NCI-H510A treated with DMSO at 0.1 percent for 48 hours (cell line): ENCODE measurements at places on chromosomes 16 and 17.
A peak's percentile ranks its signal among the peaks of the same experiment; 100 is the strongest.

- DNase-seq = no peak
Measured at GRCh38 chr17:27206447-27206846, 87.5 kb upstream of the WSB1 start.

GRCh38 chr16:22879466-22879865 lies 65.5 kb downstream of the HS3ST2 start:
- DNase-seq = no peak

DNA sequence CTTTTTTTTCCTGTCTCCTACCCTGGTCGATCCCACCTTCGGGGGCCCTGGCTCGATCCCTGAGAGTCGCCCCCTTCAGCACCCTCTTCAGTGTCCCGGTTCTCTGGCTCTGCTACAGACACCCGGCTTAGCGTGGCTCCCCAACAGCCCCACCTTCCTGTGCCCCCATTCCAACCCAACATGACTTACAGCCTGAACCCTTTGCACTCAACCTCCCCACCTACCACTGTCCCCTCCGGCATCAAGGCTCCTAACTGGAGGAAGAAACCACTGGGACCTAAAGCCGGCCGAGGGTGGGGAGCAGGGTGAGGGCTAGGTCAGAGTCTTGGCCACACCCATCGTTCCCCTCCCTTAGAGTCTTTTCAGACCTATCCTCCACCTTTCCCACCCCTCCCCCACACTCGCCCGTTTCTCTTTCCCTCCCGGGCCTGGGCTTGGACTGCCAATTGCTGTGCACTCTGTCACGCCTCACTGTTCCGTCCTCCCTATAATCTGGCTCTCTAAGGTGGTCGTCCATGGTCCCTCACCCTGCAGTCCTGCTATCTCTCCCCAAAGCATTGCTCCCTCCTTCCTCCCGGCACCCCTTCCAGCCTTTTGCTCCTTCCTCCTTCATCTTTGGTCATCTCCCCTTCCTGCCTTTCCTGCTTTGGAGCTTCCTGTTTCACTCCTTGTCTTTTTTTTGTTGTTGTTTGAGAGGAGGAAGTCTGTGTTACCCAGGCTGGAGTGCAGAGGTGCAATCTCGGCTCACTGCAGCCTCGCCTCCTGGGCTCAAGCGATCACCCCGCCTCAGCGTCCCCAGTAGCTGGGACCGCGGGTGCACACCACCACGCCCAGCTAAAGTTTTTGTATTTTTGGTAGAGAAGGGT lies 890 bp upstream of the CLDN7 start:
- peak; percentile 72 for DNase-seq

GRCh38 chr16:89565506-89566372 lies 5.3 kb downstream of the RPL13 start:
- peak; percentile 4 for DNase-seq

DNA sequence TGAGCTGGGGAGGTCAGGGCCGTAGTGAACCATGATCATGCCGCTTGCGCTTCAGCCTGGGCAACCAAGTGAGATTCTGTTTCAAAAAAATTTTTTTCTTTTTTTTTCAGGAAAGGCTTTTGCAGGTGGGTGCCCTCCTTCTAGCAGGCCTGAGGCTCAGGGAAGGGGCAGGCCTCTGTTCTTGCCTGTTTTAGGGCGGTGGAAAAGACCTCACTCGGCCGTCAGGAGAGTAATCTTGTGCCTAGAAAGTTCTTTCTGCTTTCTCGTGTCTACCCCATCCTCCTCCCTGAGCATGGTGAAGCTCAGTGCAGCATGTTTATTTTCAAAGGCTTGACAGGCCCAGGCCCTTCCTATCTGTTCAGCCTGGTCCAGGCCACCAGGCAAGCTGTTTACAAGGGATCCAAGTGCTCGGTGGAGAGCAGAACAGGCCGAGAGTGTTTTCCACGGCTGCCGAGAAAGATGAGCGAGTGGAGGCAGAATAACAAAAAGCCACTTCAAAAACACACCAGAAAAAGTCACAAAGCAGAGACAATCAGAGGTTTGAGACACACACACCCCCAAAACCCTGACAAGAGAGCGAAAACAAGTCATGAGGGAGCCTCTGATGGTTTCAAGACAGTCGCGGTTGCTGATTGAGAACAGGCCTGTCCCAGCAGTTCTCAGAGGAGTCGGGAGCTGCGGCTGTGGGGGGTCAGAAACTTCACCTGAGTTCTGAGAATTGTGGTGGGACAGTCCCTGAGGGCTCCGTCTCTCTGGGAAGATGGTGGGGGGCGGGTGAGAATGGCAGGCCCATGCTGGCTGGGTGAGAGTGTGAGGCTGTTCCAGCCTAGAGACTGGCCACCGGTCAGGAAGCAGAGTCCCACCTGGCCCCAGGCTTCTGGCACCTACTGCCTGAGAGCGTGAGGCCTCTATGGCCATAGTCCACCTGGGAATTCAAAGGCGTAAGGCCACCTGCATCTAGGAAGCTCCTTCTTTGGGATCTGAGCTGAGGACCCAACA lies 37.5 kb upstream of the CCR7 start:
- no peak for DNase-seq

DNA sequence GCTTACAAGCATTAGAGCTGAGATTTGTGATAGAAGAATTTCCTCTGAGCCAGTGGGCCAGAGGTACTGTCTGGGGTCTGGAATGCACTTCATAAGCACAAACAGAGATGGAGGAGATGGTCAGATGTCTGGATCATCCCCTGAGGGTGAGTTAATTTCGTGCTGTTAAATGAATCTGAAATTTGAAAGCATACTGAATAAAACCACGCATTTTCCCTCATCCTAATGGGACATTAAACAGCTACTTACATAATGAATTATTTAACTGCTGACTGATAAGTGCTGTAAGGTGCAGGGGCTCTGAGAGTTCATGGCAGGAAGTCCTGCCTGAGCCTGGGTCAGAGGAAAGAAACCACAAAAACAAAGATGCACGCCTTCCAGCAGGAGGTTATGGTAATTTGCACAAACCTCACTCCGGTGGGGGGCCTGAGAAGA lies 136.3 kb upstream of the XYLT1 start:
- peak; percentile 56 for DNase-seq

DNA sequence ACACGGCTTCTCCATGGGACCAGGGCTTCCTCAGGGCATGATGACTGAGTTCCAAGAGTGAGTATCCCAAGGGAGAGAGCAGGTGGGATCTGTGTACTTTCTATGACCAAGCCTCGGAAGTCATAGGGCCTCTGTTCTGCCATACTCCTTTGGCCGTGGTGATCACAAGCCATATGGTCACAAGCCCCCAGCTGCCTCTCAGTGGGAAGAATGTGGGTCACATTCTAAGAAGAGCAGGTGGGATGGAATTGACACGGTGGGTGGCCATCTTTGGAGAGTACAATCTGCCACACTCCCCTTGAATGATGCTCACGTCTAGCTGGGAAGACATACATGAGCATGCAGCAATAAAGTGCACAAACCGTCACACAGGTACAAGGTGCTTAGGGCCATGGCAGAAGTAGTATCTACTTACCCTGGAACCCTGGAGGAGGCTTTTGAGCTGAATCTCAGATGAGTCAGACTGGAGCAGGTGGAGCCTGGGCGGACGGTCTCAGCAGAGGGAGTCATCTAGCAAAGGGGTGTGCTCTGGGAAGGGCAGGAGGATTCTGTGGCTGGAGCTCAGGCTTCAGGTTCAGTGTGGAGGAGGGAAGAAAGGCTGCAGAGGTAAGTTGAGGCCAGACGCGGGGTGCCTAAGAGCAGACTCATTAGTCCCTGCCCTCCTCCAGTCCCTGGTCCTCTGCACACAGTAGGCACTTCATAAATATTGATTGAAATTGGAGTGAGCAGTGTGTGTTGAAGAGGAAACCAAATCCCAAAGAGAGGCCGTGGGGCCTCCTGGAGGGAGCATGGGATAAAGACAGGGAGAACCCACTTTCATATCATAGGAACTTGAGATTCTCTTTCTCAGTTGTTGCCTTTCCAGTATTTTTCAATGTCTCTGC lies 26.6 kb downstream of the GOSR2 start:
- DNase-seq = no peak

GRCh38 chr17:74240618-74241205 lies 27.3 kb downstream of the TTYH2 start:
- no peak for DNase-seq

DNA sequence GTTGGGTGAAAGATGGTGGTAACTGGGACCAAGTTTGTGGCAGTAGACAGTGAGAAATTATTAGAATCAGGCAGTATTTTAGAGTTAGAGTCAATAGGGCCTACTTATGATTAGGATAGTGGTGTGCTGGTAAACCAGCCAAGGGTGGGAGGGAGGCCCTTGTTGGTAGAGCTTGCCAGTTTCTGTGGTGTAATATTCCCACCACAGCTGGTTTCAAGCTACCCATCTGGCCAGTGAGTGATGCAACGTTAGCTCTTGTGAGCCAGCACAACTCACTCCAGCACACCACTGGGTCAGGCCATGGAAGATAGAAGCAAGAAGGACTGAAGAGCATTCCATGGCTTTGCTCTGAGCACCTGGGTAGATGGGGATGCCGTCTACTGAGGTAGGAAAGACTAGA lies 34.9 kb downstream of the GNAO1 start:
- DNase-seq = no peak

DNA sequence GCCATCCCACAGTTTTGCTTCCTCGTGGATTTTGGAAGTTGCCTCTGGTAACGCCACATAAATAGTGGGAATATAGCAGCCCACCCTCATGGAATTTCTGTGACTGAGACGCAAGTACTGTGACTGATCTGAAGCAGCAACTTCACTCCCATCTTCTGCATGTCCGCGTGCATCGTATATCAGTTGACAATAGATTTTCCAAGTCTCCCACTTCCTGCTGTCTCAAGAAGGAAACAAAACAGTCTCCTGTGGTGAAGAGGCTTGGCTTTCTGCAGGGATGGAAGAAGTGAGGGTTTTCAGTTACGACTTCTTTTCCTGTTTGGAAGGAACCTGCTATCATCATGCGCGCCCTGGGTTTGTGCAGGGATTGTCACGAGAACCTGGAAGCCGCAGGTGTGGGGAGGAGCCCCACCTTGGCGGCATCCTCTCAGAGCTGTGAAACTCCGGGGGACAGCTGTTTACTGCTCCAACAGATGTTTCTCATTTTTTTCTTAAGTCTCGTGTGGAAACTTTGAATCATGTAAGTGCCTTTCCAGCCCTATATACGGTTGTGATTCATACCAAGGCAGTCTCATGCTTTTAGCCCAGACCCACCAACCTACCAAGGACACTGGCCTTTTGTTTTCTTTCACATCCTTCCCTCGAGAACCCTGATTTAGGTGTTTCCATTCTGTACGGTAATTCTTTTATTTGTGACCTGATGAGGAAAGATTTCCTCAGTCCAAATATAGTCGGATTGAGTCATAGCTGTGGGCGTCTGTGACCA lies 57.5 kb downstream of the WIPI1 start:
- no peak for DNase-seq

GRCh38 chr16:25052151-25052511 lies 37.0 kb upstream of the ARHGAP17 start:
- DNase-seq = no peak

GRCh38 chr17:48187872-48188608 lies 80.5 kb downstream of the SNX11 start:
- DNase-seq = peak; percentile 100

DNA sequence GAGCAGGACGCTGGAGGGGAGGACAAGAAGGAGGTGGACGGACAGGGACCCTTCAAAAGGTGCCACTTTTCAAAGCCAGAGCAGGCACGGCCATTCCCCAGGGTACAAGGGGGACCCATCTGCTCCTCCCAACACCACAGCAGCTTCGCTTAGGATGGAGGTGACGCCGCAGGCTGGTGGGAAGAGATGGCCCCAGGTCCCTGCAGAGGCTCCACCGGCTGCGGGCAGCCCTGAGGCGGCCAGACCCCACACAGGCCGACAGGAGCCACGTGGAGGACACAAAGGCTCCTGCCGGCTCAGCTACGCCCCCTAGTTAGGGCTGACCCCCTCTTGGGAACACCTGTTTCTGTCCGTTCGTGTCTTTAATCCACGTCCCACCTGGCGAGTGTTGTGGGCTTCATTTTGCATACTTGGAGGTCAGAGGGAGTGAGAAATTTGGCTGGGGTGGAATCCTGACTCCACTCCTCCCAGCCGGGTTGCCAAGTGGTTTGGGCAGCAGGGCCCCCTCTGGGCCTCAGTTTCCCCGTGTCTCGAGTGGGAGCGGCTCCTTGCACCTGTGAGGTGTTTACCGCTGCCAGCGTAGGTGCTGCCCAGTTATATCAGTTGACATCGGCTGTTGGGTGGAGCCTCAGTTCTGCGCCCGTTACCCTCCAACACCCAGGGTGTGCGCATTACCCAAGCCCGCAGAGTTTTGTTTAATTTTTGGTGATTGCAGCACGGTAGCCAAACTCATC lies 5.8 kb upstream of the FN3KRP start:
- no peak for DNase-seq

DNA sequence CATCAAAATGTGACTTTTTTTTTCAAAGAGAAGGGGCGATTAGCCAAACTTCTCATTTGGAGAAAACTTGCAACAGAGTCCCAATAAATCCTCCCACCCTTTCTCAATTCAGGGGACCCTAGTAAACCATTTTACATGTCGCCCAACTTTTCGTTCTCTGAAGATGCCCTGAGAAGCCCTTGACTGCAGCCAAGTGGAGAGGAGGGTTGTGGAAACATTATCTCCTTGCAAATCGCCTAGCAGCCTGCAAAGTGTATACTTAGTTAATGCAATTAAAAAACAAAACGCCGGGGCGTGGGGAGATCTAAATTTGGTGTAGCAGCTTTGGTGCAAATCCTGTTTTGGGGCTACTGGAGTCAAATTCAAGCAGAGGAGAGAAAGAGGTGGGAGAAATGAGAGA lies 1.2 kb upstream of the SHISA9 start:
- DNase-seq = no peak

DNA sequence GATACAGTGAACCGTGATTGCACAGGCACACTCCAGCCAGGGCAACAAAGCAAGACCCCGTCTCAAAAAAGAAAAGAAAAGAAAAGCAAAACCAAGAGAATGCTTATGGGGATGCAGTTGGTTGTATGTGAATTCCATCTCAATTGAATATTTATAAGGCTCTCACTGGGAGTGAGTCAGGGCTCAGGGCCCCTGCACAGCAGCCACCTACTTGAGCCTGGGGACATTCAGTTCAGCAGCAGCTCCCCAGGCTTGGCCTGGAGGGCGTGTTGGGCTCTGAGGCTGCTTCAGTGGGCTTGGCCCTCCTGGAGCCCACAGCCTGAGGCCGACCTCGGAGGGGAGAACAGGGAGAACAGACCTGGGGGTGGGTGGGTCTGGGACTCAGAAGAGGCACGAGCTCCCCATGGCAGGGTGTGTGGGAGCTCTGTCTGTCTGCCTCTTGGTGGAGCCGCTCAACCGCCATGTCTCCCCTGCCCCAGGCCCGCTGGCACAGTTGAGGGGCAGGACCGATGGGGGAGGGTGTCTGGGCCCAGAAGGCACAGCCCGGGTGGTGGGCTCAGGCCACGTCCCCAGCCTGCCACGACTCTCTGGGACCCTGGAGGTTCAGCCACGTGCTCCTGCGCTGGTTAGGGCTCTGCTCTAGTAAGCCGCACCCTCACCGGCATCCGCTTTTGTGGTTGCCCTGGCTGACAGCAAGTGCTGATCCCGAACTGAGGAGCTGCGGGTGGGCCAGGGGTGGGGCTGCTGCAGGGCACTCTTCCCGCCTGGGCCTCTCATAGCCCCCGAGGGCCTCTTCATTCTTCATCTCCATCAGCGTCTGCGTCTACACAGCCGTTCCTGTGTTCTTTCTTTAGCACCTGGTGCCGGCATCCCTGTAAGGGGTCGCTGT lies 24.8 kb downstream of the ZFPM1 start:
- no peak for DNase-seq

GRCh38 chr16:82995924-82996441 lies 369.2 kb downstream of the CDH13 start:
- DNase-seq = peak; percentile 23

- DNase-seq = no peak
Measured at GRCh38 chr17:38996660-38997337, 29.6 kb upstream of the FBXO47 start.
